ENCODE measurements at places on chromosomes 1 and 21.

- DNase-seq: peak; percentile 20
These were observed 4.7 kb upstream of the ABCB10 start for GRCh38 chr1:229563241-229563640.

GRCh38 chr1:16110884-16111283 lies 37.4 kb upstream of the FAM131C start:
- DNase-seq: no peak

- DNase-seq: no peak
These were observed 12.9 kb upstream of the ETS2 start for GRCh38 chr21:38792676-38793459.

DNA sequence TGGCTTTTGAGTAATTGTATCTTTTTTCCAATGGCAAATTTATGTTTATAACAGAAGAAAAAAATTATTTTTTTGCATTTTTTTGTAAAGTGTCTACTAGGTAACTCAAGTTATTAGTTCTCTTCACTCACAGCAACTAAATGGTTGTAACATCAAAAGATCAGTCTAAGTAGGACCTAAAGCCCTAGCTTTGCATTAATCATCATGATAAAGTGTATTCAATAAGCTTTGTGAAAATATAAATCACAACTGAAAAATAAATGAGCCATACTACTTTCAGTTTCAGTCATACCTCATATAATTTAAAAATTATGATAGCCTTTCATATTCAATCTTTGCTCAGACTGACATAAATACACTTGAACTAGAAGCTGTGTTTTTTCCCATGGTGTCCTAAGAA lies 6.9 kb downstream of the TAF5L start:
- no peak for DNase-seq

DNA sequence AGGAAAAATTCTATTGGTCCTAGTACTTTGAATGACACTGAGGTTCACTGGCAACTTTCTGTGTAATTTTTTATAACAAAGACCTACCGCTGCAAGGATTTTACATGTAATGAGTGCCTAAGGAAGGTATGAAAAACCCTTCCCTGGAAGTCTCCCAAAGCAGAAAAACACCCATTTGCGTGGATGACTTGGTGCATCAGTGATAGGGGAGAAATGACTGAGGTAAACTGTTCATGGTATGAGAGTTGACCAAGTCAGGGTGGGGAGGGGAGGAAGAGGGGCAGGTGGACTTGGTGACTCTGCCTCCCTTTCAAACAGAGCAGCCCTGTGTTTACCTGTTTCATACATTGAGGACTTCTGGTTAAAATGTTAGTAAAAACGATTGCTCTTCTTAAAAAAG lies 78.8 kb upstream of the IPO9 start:
- DNase-seq: no peak

DNA sequence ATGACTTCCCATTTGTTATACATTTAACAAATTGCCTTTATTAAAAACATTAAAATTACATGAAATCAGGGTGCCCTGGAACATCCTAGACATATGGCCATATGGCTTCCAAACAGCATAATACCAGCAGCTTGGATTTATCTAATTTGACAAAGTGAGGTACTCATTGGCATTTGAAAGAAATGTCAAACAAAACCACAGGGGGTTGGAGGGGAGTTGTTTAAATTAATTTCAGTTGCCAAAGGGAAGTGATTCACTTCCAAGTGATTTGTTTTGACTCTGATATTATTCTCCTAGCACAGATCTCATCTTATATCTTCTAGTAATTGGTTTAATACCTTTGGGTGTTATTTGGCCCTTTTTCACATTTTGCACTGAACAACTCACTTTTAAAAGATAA lies 24.5 kb upstream of the POU2F1 start:
- peak; percentile 59 for DNase-seq

DNA sequence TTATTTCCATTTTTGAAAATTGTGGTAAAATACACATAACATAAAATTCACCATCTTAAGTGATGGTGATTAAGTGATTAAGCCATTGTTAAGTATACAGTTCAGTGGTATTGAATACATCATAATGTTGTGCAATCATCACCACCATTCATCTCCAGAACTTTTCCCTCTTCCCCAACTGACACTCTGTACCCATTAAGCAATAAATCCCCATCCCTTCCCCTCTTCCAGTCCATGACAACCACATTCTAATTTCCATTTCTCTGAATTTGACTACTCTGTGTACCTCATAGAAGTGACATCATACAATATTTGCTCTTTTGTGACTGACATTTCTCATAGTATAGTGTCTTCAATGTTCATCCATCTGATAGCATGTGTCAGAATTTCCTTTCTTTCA lies 124.8 kb downstream of the DISC1 start:
- DNase-seq: no peak

DNA sequence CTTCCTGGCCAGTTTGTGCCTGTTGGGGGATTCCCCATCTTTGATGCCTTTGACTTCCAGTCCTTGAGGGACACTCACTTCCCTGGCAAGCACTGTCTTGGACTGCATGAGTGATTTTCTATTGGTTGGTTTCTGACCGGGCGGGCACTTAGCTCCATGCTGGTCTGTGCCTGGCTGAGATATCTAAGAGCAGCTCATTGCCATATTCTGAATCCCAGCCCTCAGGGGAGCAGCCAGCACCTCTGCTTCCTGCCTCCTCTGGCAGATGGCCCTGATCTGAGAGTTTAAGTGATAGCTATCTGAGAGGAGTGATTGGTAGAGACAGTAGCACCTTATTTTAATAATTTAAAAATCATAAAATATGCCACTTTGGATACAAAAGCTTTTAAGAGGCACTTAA lies 52.5 kb downstream of the DISC1 start:
- peak; percentile 77 for DNase-seq

GRCh38 chr1:219058891-219059820 lies 114.5 kb upstream of the LYPLAL1 start:
- no peak for DNase-seq

DNA sequence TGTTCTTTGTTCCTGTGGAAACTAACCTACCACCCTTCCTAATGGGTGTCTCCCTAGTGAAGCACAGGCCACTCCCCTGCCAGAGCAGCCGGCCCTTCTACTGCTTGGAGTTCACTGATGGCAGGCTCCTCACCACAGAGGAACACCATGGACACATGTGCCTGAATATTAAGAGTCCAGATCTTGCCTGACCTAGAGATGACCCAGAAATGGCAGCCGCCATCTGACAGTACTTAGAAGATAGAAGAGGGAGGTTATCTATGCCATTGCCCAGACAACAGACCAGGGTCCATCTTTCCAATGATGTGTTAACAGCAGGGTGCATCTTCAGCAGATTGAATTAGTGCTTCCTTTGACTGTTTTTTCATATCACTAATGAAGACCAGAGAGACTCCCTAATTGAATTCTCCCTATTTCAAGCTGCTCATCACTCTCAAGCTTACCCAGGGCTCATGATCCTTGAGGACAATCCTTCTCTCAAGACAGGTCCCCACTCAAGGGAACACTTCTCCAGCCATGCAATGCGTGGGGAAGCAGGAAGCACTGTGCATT lies 59.8 kb downstream of the PLEKHA6 start:
- peak; percentile 82 for DNase-seq

DNA sequence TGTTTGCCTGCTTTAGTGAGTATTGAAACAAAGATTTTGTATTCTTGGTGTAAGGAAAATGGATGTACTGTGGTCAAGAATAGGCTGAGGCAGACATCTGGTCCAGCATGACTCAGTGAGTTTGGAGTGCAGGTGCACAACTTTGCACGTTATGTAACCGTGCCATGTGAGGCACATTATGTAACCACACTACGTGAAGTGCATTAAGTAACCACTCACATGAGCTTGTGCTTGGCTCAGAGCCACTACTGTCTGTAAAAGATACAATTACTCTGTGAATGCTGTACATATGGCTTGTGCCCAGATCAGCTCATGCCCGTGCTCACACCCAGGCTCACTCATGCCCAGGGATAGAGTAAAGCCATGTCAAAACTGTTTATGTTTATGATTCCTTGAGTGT lies 216.8 kb downstream of the CTH start:
- DNase-seq: no peak

DNA sequence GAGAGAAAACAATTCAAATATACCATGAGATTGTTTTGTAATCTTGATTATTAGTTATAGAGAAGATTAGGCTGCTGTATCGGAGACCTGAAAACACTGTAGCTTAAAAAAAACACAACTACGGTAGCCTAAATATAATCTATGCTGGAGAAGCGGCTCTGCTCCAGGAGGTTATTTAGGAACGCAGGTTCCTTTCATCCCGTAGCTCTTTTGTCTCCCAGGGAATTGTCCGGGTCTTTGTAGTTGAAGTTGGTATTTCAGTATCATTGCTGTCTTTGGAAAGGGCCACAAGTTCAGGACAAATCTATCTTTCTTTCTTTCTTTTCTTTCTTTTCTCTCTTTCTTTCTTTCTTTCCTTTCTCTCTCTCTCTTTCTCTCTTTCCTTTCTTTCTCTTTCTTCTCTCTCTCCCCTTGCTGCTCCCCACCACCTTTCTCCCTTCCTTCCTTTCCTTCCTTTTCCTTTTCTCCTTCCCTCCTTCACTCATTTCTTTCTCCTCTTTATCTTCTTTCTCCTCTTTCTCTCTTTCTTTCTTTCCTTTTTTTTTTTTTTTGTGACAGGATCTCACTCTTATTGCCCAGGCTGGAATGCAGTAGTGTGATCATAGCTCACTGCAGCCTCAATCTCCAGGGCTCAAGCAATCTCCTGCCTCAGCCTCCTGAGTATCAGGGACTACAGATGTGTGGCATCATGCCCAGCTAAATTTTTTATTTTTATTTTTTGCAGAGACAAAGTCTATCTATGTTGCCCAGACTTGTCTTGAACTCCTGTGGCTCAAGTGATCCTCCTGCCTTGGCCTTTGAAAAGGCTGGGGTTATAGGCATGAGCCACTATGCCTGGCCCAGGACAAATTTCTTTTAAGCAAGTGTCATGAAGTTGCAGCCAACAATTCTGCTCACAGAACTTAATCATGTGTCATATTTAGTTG lies 10.9 kb upstream of the NFIA start:
- no peak for DNase-seq

GRCh38 chr1:162732566-162733335 lies 57.8 kb upstream of the HSD17B7 start:
- no peak for DNase-seq

- no peak for DNase-seq
These were observed 277.4 kb downstream of the BRINP2 start for GRCh38 chr1:177448036-177448615.

- no peak for DNase-seq
These were observed 204.2 kb downstream of the KCNT2 start for GRCh38 chr1:196403803-196404690.

DNA sequence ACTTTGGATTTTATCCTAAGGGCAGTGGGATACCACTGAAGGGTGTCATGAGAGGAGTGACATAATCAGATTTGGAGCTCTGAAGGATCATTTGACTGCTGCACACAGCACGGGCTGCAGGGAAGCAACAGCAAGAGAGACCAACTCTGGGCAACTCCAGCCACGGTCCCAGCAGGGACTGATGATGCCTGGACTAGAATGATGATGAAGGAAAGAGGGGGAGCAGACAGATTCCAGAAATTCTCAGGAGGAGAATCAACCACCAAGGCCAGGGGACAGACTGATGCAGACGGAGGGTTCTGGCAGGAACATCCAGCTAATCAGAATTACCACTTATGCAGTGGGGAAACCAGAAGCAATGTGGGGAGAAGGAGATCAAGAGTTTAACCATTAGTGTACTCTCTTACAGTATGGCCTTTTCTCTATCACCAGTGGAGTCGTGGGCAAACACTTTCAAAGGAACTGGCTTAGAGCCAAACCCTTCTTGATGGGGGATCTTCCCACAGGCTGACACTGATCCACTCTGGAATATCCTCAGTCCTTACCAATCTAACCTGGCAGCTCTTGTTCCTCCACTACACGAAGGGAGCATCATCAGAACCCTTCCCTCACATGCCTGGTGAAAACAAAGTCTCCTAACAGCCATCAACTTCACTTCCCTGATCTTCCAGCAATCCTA lies 3.3 kb downstream of the URB1 start:
- no peak for DNase-seq

GRCh38 chr1:33560680-33561079 lies 88.2 kb downstream of the ZSCAN20 start:
- DNase-seq: no peak

DNA sequence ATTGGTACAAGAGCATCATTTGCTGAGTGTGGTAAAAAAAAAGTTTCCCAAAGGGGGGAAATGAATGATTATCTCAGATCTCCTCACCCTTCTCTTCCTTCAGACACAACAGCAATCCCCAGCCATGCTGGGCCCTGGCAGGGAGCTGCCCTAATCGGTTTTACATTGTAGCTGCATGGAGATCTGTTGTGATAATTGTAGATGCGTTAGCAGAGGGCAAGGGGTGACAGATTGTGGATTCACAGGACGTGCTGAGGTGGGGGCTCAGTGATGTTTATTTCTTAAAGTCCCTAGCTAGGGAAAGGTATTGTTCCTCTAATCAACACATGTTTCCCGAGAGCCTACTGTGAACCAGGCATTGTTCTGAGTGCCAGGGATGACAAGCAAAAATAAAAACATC lies 304.1 kb downstream of the PBX1 start:
- DNase-seq: no peak

- no peak for DNase-seq
These were observed 104.9 kb upstream of the IFFO2 start for GRCh38 chr1:19061343-19061742.

GRCh38 chr1:16165073-16165364 lies 9.2 kb upstream of the EPHA2 start:
- peak; percentile 17 for DNase-seq

DNA sequence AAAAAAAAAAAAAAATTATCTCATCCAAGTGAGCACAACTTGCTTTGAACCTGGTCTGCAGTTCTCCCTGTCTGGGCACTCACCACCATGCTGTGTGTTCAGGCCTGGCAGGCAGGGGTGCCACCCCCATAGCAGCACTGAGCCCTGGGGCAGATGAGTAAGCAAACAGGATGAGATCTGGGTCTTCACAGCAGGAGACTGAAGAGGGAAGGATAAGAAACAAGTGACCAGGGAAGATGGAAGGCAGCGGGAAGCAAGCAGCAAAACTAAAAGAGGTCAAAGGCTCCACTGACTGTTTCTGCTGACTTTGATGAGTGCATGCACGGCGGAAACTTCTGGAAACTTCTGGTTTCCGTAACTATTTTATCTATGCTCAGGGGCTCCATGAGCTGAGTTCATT lies 133.5 kb upstream of the SOD1 start:
- DNase-seq: no peak

DNA sequence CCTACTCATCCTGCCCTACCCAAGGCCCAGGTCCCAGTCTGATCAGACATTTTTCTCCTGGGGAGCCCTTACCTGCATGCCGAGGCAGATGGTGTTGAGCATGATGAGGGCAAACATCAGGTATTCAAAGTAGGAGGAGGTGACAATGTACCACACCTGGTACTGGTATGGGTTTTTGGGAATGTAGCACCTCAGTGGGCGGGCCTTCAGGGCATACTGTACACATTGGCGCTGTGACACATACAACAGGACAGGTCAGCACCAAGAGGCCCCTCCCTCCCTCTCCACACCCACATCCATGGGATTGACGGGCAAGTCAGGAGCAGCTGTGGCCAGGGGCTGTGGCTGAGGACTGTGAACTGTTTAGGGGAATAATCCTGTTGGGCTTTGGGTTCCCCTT lies 37.1 kb upstream of the KIF21B start:
- no peak for DNase-seq

Measured in eye (tissue), 1 donor.